Left lung (tissue), 14 donors: ENCODE measurements at places on chromosomes 5 and 9.

GRCh38 chr9:89431930-89432725, 65.8 kb downstream of the SEMA4D start:
- H3K27ac ChIP-seq: no peak overlapping the region
- H3K4me1 ChIP-seq: peaks cover 4% of the 10 kb centered on the region

DNA sequence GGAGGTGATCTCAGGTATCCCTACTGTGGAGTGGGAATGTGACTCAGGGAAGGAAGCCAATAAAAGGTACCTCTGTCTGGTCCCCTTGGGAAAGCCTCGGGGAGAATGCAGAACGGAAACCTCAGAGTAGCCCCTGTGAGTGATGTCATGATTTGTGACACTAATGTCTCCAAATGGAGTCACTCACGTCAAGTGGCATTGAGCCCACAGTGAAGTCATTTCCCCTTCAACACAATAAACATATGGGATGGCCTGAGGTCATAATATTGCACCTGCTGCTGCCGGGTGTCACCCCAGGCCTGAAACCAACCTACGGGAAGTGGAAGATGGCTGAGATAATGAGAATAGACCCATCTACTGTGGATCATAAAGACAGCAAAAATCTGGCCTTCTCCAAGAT, 75.9 kb upstream of the GOLM1 start:
- H3K4me1 ChIP-seq: no peaks in the 10 kb centered on the region
- no peaks in the 10 kb centered on the region for H3K36me3 ChIP-seq
- no peak overlapping the region for H3K4me3 ChIP-seq
- H3K27me3 ChIP-seq: no peaks in the 10 kb centered on the region
- no peak overlapping the region for H3K27ac ChIP-seq

DNA sequence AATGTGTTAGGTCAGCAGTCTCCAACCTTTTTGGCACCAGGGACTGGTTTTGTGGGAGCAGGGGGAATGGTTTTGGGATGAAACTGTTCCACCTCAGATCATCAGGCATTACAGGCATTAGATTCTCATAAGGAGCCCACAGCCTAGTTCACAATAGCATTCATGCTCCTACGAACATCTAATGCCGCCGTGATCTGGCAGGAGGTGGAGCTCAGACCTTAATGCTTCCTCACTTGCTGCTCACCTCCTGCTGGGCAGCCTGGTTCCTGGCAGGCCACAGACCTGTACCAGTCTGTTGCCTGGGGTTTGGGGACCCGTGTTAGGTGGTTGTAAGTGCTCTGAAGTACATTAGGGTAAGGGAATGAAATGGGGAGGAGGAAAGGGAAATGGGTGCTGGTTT, 9.7 kb upstream of the CTNNA1 start:
- DNase-seq: no peak
- peaks cover 3% of the 10 kb centered on the region for H3K4me1 ChIP-seq
- no peak overlapping the region for H3K4me3 ChIP-seq
- no peak overlapping the region for H3K27ac ChIP-seq
- H3K36me3 ChIP-seq: no peaks in the 10 kb centered on the region
- no peaks in the 10 kb centered on the region for H3K27me3 ChIP-seq

DNA sequence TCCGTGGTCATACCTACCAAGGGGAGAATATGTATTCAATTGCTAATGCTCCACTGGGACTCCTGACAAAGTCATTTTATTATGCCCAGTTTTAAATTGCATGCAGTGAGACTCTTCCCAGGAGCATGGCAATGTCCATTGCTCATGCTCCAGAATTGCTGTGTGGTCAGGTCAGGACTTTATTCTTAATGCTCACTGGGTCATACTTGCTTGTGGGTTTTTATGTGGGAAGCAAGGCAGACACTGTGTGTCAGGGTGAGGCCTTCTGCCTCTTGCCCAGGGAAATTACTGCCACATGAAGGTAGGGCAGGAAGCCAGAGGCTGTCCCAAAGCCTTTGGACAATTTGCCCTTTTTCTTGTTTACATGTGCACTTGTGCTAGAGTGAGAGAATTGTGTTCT, 164.6 kb upstream of the MEF2C start:
- H3K36me3 ChIP-seq: no peaks in the 10 kb centered on the region
- no peaks in the 10 kb centered on the region for H3K4me1 ChIP-seq
- no peaks in the 10 kb centered on the region for H3K27me3 ChIP-seq
- H3K4me3 ChIP-seq: no peak overlapping the region
- no peak overlapping the region for H3K27ac ChIP-seq

GRCh38 chr5:66881480-66882161, 285.4 kb downstream of the MAST4 start:
- peak overlapping the region; percentile 41 for H3K27ac ChIP-seq
- no peaks in the 10 kb centered on the region for H3K27me3 ChIP-seq
- DNase-seq: peak; percentile 47
- H3K4me1 ChIP-seq: peaks cover 7% of the 10 kb centered on the region

DNA sequence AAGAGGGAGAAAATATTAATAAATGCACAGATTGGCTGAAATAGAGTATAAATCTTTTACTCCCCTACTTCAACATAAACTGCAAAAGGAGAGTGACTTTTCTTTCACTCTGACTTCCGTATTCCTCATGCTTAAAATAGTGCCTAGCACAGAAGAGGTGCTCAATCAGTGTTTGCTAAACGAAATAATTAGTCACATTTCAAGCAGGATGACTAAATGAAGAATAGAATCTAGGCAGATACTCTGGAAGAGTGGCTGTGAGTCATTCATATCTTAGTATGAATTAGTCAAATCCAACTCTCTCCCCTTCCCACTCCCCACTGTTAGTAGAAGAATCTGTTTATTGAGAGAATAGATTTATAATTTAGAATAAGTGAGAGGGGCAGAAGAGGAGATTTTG, 4.8 kb downstream of the CD274 start:
- peak overlapping the region; percentile 91 for H3K27ac ChIP-seq
- peaks cover 94% of the 10 kb centered on the region for H3K4me1 ChIP-seq
- H3K36me3 ChIP-seq: peaks cover 27% of the 10 kb centered on the region

- H3K27ac ChIP-seq: no peak overlapping the region
- DNase-seq: no peak
- H3K27me3 ChIP-seq: no peaks in the 10 kb centered on the region
Observed at GRCh38 chr5:158525663-158526062, 574.1 kb downstream of the EBF1 start.

DNA sequence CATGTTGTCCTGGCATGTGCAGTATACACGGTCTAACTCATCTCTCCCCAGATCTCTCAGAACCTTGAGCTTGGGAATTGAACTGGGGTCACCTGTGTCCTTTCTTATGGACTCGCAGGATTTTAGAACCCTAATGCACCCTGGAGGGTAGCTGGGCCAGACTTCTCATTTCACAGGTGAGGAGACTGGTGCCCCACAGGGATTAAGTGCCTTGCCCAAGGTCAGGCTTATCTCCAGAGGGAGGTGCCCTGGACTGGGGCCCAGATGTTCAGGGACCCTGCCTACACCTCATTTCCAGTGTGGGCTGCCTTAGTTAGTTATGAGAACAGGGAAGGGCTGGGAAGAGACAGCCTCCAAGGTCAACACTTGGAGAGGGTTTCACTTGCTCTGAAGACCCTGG, 4.0 kb upstream of the NUP214 start:
- peaks cover 7% of the 10 kb centered on the region for H3K4me1 ChIP-seq
- H3K36me3 ChIP-seq: no peaks in the 10 kb centered on the region
- H3K4me3 ChIP-seq: no peak overlapping the region
- no peaks in the 10 kb centered on the region for H3K27me3 ChIP-seq
- no peak overlapping the region for H3K27ac ChIP-seq
- DNase-seq: no peak

DNA sequence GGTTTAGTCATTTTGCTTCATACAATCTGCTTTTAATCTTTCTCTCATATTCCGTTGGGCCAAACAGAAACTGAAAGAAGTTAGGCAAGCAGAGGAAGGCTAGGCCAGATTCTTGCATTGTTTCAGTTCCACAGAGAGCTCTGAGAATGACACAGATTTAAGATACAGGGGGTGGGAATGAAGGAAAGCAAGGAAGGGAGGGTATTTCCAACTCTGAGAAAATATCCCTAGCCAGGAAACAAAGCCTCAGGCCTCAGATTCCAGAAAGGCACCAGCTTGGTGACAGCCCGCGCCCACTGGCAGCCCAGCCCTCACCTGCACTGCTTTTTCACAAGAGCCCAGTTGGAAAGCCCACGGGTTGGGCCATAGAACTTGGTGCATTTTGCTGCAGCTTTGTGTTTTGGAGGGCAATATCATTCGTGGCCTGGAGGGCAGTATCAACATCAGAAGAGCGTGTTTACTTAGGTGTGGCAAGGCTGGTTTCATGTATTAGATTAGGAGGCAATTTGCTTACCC, 63.5 kb downstream of the ENC1 start:
- H3K36me3 ChIP-seq: no peaks in the 10 kb centered on the region
- no peak overlapping the region for H3K4me3 ChIP-seq
- peak; percentile 49 for DNase-seq
- H3K27me3 ChIP-seq: no peaks in the 10 kb centered on the region
- H3K4me1 ChIP-seq: peaks cover 21% of the 10 kb centered on the region
- H3K27ac ChIP-seq: peak overlapping the region; percentile 75
